ENCODE measurements at places on chromosomes 4 and X. TPM values are rescaled to one million over a fixed set of nuclear protein-coding genes. Genes with fewer than 3 reads are reported as not detected.
A peak's percentile ranks its signal among the peaks of the same experiment; 100 is the strongest.

JADE3 gene
- 5.0 TPM for total RNA-seq

F8A3 gene
- total RNA-seq: 0.88 TPM

MAGEA10 gene
- not detected for total RNA-seq

SSX1 gene
- total RNA-seq: not detected

CT45A1 gene
- total RNA-seq: not detected

ASMTL gene
- total RNA-seq: 22.4 TPM

PLS3 gene
- 358 TPM for total RNA-seq

MAGEC2 gene
- not detected for total RNA-seq

MSANTD1 gene
- 0.59 TPM for total RNA-seq

- peak; percentile 17 for DNase-seq
Measured at GRCh38 chrX:130083107-130083490, 27.2 kb downstream of the ELF4 start.

DNA sequence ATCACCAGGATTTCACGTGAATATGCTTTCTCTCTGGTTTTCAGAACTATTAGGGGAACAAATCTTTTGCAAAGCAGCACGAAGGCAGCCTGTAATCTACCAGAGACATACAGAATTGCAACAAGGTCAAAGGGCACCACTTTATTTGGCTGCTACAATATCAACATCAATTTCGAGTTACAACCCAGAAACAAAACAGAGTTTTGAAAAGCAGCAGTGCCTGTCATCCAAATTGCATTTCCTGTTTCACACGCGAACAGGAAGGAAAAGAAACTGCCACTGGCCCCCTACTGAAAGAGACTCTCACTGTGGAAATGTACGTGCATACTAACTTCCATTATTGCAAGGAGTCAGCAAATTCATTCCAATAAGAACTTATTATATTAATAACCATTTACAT is 17.1 kb upstream of the C1QTNF7 start:
- DNase-seq: no peak
